NCI-H1436 treated with DMSO at 0.1 percent for 48 hours (cell line): ENCODE measurements at places on chromosomes 12 and 14.

- no peak for DNase-seq
Observed at GRCh38 chr12:6268484-6269157, 41.9 kb upstream of the PLEKHG6 start.

DNA sequence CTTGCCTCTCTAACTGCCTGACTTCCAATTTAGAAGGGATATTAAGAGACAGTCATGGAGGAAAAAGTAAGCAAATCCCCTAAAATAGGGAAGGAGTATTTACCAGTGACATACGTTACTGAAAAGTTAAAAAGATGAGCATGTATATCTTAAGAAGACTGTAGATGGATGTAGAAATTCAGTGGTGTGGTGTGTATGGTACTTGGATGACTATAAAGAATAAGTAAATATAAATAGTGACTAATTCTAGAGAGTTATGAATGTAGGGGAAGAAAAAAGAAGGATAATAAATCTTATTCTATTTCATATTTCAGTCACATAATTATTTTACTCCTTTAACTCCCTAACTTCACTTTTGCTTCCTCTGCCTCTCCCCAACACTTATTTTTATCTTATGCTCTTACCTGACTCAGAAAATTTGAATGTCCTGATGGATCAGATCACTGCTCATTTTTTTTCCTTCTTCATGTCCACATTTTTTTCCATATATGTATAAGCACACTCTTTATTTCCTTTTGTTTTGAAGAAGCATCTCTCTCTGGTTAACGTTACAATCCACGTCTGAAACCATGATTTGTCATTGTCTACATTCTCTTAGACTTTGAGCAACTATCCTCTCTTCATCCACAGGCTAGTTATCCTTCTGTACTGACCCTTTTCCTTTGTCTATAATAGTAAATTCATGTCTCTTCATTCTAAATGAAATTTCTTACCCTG is 422.7 kb upstream of the SYT1 start:
- no peak for DNase-seq

DNA sequence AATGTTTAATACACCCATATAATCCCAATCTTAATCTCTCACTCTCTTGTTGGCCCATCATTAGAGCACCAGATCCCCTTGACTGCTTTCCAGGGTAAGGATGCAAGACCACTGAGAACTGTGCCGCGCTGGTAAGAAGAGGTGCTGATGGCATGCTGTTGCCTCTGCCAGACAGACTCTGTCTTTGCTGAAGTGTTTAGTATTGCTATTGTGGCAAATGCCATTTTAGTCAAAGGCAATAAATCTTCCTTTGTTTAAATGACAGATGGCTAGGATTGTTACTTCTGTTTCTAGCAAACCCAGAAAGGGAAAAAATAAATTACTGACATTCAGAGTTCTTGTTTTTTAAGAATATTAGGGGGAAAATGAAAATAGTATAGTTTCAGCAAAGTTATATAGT is 152.3 kb downstream of the MON2 start:
- DNase-seq: no peak

GRCh38 chr12:75660107-75660530 is 148.7 kb upstream of the KRR1 start:
- DNase-seq: no peak

GRCh38 chr14:103296007-103296406 is 38.0 kb upstream of the EIF5 start:
- DNase-seq: no peak

DNA sequence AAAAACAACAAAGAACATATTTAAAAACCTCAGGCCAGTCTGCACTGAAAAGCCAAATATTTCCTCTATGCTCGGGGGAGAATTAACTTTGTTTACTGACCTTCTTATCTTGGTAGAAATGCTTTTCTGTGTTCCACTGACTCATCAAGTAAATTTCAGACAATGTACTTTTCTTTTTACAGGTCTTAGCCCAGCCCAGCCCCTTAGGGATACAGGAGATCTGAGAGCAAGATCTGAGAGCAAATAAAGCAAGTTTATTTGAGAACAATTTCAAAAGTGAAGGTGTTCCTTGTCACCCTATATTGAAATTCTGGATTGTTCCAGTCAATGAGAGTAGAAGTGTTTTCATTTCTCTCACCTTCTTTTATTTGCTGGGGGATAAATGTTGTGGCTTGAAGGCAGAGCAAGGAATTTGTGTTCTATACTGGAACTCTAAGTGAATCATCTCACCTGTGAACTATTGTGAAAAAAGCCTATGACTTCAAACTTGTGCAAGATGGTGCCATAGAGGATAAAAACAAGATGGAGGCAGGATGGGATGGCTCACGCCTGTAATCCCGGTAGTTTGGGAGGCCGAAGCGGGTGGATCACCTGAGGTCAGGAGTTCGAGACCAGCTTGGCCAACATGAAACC is 7.9 kb upstream of the GPRC5A start:
- DNase-seq: no peak
